ENCODE measurements at places on chromosomes 6 and 20.

DNA sequence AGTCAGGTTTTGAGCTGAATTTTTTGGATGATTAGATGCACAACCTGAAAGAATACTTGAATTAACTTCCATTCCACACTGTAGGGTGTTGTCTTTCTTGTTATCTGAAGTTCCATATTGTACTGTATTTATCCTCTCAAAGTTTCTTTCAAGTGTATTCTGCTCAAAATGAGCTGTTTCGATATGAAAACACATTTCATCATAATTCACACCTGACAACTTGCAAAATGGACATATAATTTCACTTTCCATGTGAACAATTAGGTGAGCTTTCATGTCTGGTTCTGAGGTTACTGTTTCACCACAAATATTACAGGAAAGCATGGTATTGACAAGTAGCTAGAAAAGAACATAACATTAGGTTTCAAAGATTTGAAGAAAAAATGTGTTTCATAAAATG is 1.7 kb downstream of the ZUP1 start:
- no peak for DNase-seq

- no peak for DNase-seq
Measured at GRCh38 chr6:146937316-146937715, 266.9 kb upstream of the STXBP5 start.

DNA sequence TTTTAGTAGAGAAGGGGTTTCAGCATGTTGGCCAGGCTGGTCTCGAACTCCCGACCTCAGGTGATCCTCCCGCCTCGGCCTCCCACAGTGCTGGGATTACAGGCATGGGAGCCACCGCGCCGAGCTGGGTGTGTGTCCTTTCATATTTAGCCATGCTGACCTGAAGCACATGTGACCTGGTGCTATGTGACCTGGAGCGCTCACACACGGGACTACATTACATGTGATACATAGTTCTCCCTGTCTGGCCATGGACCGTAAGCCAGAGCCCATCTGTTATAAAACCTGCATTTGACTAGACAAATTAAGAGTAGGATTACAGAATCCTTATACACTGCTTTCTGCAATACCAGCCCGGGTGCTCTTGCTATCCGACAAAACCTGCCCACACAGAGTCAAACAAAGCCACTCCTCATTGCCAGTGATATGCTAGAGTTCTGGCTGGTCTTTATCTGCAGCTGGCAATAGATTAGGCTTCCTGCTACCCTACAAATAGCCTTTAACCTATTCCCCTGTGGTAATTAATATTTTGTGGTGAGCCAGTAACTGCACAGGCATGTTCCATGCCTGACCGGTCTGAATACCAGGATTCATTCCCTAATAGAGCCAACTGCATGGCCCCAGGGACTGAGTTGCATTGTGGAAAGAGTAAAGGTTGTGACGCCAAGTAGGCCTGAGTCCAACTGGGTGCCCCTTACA is 26.3 kb upstream of the FAM50B start:
- no peak for DNase-seq

DNA sequence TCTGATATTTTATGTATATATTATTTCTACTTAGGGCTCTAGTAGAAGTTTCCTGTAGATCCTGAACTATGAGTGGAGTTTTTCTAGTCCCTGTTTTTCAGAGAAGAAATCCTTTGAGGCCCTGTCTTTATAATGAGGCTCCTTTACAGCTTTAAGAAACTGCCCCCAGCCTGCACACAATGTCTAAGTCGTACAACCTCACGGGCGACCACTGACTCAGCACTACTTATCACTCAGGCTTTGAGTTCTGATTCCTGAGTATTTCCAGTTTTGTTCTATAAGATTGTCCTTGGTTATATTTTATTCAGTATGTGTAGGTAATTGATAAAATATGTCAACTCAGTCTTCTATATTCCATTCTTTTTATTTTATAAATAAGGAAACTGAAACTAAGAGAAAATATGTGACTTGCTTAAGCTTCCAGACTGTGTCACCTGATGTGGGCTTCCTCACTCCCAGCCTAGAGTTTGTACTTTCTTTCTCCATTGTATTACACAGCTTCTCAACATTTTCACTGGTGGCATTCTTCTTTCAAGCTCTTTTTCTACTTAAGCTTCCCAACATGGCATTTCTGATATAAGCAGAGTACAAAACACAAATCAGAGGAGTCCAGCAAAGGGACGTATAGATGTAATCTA is 167.0 kb downstream of the TBX18 start:
- no peak for DNase-seq

GRCh38 chr6:150712505-150713252 is 113.0 kb downstream of the PLEKHG1 start:
- no peak for DNase-seq

- no peak for DNase-seq
Measured at GRCh38 chr20:51428401-51429143, 113.9 kb downstream of the NFATC2 start.

GRCh38 chr20:25000268-25000801 is 7.8 kb upstream of the APMAP start:
- no peak for DNase-seq

DNA sequence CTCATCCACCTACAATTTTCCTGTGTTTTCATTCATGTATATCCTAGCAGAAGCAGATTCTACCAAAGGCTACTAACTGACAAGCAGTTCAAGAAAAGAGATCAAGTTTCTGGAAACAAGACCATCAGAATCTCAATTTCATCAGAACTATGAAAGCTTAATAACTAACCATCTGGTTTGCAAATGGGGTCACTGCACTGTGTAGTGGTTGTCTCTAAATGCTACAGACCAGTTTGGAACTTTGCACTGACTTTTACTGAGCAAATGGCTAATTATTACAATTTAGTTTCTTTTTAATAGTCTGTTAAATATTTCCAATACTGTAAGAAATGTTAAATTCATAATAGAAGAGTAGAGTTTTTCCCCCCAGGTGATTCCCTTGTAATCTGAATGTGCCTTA is 64.5 kb downstream of the REPS1 start:
- DNase-seq = no peak

GRCh38 chr6:143166247-143166695 is 105.6 kb downstream of the AIG1 start:
- no peak for DNase-seq

DNA sequence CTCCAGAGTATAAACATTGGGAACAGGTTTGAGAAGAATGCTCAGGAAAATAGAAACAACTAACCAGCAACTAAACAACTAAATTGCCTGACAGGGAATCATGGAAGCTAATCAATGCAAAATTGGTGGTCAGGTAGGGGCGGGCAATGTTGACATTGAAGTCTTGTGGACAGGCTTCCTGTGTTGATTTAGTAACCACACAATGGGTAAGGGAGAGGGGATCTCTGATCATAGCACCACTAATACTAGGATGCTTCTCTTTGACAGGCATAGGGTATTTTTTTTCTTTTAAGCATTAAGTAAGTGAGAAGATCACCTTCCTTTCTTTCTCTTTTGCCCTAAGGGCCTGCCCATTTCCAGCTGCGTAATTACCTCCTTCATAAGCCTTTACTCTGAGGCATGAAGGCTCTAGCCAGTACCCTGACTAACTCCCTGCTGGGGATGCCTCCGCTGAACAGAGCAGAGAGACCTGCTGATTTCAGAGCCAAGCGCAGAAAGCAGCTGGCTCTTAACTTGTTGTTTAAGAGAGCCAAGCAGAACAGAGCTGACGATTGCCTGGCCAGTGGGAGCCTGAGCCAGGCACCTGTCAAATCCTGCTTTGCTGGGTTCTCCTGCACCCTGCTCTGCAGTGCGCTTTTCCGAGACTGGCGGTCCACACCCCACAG is 118.7 kb downstream of the BMP2 start:
- DNase-seq = no peak

DNA sequence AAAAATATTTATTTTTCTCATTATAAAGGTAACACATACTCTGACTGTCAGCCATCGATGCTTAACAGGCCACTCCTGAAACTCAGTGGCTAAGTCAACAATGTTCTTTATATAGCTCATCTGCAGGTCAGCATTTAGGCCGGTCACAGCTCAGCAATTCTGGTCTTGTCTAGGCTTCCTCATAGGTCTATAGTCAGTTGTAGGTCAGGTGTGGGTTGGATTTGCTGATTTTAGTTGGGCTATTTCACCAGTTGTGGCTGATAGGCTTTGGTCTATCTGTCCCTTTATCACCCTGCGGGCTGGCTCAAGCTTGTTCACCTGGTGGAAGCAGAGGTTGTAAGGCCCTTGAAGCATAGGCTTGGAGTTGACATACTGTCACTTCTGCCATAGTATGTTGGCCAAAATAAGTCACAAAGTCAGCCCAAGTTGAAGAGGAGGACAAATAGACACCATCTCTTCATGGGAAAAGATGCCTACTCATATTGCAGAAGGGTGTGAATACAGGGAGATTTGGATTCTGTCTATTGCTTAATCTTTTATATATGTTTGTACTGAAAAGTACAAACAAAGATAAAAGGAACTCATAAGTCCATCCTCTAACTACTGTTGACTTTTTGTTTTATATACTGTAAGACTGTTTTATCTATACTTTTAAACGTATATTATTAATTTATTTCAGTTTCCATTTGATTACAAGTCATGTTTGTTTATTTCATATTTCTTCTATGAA is 75.0 kb downstream of the BCKDHB start:
- DNase-seq = no peak

- no peak for DNase-seq
Measured at GRCh38 chr6:112362027-112362795, 15.1 kb downstream of the RFPL4B start.

GRCh38 chr6:72770959-72771358 is 149.1 kb downstream of the KCNQ5 start:
- DNase-seq = no peak

GRCh38 chr6:149209871-149210775 is 107.4 kb upstream of the TAB2 start:
- no peak for DNase-seq

DNA sequence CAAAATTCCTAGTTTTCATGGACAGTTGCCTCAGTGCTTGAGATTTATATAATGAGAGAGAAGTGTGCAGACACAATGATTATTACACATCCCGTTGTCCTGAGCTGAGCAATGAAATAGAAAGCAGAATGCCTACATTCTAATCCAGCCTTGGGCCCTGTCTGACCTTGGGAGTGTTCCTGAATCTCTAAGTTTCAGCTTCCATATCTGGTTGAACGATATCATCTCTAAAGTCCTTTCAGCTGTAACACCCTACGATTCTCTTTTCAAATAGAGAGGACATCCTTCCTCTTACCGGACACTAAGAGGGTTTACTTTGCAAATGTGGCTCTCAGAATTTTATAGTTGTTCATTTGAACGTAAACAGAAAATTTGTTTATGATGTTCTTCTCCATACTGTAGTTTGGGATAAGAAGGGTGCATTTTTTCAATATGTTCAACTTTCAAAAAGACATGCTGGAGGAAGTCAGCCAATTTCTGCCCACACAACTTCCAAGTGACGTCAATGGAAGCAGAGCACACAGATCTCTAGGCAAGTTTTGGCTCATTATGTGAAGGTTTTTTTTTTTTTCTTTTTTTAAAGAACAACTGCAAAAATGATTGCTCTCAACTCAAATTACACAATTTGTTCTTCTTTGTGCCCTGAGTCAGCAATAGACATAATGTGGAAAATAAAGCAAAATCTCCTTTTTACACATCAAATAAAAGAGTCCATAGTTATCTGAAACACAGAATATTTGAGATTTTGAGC is 50.4 kb downstream of the PDE7B start:
- DNase-seq = no peak

DNA sequence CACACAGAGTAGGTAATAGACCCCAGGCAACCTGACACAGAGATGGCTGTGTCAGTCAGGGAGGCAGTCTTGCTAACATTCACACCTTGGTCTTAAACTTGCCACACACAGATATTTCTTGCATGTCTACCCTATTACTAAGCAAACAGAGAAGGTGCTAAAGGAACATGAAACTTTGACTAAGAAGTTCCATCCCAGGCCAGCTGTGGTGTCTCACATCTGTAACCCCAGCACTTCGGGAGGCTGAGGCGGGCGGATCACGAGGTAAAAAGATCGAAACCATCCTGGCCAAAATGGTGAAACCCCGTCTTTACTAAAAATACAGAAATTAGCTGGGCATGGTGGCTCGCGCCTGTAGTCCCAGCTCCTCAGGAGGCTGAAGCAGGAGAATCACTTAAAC is 222.4 kb upstream of the JARID2 start:
- no peak for DNase-seq

GRCh38 chr6:106421496-106421895 is 61.0 kb downstream of the CRYBG1 start:
- DNase-seq = no peak

DNA sequence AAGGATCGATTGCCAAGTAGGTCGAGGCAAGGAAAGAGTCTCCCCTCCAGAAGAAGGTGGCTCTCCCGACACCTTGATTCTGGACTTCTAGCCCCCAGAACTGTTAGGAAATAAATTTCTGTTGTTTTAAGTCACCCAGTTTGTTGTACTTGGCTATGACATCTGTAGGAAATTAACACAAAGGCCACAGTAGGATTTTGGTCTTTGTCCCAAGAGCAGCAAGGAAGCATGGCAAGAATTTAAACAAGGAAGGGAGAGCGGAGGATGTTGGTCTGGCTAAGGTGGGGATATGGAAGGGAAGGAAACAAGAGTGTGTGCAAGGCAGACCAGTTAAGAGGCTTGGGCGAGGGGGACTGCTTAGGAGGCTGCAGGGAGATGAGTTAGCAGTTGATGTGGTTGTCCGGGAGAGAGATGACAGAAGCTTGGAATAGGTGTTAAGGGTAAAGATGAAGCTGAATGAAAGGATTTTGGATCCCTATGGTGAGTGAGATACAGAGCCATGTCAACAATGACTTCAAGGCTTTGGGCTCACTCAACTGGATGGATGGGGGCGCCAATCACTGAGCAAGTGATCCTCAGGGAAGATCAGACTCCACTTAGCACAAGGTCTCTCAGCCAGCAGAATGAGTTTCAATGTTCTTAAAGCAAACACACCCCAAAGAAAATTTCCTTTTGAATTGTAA is 140.5 kb upstream of the ZNF217 start:
- no peak for DNase-seq

GRCh38 chr6:52666071-52666470 is 4.8 kb upstream of the TMEM14A start:
- DNase-seq = no peak

DNA sequence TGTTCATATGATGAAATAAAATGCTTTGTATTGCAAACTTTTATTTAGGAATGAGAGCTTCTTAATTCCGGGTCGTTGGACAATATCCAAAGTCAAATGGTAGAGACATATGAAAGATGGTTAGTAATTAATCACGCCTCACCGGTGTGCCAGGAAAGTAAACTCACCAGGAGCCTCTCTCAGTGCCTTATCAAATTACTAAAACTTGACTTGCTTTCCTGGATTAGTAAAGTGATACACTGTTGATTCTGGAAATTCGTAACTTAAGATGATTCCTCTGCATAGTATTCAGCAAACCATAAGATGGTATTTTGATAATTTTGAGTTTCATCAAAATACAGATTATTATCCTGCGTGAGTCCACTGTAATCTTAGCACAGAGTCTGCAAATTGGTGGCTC is 115.2 kb downstream of the PAX1 start:
- no peak for DNase-seq

GRCh38 chr6:132354517-132355167 is 46.6 kb downstream of the MOXD1 start:
- DNase-seq = no peak

Data from activated CD4-positive, CD25-positive, alpha-beta regulatory T cell treated with anti-CD3 and anti-CD28 coated beads, Interleukin-2, amount 50 U/mL, for 16 hours (primary cell).